ENCODE measurements at places on chromosomes 5 and 9.

- no peak for DNase-seq
These were observed 134.5 kb downstream of the PALM2AKAP2 start for GRCh38 chr9:109914280-109915027.

- DNase-seq: no peak
These were observed 94.2 kb upstream of the TARS1 start for GRCh38 chr5:33346534-33346933.

GRCh38 chr5:23072179-23072578 lies 219.0 kb upstream of the CDH12 start:
- no peak for DNase-seq

DNA sequence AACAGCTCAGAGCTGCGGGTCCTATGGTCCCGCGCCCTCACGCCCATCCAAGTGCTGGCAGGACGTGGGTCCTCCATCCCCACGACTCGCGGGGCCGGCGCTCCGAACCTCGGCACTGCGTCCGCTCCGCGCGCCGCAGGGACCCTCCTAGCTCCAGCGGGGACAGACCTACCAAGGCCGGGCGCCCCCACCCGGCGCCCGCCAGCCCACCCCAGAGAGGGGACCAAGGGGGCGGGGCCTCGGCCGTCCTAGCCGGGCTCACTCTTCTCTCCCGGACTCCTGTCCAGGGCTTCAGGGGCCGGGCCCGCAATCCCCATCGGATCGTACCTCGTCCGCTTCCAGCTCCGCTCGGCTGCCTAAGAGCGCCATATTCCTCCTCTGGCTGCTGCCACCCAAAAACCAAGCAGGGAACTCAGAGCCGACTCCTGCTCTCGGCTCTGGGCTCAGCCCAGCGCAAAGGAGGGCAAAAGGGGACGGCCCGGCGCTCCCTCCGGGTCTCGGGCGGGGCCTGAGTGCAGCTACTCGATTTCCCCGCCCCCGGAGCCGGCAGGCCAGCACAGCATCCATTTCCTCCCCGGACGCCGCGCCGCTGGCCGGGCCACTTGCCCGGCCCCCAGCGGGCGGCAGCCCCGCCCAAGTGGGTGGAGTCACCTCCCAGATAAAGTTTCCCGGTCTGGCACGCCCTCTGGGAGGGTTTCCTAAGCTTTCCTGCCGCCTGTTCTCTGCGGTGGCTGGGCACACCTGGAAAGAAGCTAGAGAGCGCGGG lies at the start of gene TTC39B:
Gene TTC39B, minus strand, starts transcription at position 460 of the 766 bp plus-strand sequence. Its CDS starts 91 bp downstream, at position 369.
- peak; percentile 88 for DNase-seq

GRCh38 chr9:95268681-95269080 lies 48.8 kb downstream of the FANCC start:
- DNase-seq: no peak
